ENCODE measurements at places on chromosomes 6 and 20.

- DNase-seq, result no peak
Measured at GRCh38 chr6:11586117-11586516, 48.6 kb downstream of the TMEM170B start.

DNA sequence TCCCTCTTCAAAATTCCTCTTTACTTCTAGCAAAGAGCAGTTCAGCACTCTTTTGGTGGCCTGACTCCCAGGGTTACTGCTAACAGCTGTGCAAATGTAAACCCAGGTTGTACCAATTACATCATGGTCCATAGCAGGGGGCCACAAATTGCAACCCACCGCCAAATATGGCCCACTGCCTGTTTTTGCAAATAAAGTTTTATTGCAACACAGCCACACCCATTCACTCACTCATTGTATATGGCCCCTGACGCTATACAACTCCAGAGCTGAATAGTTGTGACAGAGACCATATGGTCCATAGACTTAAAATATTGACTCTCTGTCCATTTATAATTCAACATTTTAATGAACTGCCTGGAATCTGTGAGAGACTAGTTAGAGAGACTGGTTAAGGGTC, 233.4 kb downstream of the NFATC2 start:
- no peak for DNase-seq

DNA sequence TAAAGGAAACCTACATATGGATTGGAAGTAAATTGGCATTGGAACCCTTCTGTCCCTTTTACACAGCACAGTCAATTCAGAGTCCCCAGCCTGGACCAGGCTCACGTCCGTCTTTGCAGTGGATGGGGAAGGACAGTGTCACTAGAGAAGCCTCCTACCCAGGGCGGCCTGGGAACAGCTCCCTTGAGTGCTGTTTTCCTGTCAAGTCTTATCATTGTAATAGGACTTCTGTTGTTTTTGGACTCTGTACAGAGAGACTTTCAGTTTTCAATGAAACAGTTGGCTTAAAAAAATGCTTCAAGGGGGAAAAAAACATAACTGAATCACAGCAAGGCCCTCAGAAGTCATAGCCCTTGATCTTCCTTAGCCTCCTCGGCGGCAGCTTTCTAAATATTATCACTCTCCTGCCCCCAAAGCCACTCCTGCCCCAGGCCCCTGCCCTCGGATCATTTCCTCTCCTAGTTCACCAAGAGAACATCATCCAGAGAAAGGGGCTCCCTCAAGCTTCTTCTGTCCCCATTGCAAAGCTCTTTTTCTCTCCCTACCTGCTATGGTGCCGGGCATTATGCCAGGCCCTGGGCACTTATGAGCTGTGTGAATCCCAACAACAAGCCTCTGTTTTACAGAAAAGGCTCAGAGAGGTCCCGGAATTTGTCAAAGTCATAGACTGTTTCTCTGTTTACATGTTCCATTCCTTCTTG, 37.8 kb upstream of the CNKSR3 start:
- DNase-seq, result no peak

DNA sequence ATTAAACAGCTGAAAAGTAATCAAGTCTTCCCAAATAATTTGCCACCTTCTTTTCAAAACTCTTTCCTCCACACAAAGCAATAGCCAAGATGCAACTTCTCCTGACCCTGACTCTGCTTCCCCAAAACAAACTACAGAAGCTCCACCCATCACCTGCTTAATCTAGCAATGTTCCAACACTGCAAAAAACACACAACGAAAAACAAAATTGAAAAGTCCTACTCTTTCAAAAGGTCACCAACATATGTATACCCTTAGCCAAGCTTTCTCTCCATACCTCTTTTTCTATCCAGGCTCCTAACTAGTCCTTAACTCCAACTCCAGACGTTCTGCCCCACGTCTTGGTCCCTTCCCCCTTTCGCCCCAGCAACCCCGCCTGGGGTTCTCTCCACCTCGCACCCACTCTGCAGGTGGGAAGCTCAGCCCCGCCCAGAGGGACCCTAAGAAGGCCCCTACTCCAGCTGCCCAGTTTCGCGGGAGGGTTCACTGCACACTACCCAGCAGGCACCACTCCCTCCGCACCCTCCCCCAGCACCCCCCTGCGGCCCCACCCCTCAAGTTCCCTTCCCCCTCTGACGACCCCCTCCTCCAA, 717 bp downstream of the CSNK2A1 start:
- peak; percentile 18 for DNase-seq

DNA sequence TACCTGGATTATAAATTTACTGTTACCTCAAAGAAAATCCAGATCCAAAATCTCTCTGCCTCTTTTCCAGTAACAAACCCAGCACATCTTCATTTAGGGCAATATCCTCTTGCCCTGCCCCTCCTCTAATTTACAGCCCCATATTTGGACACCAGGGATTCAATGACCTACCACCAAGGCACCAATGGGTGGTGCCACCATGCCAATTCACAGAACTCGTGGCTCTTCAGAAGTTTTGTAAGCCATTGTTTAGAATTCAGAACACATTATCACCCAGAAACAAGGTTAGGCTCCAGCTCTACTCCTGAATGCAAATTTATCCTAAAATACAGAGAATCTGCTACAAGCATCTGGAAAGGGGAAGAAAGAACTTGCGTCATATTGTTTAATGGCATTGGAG, 67.8 kb upstream of the SASH1 start:
- no peak for DNase-seq

DNA sequence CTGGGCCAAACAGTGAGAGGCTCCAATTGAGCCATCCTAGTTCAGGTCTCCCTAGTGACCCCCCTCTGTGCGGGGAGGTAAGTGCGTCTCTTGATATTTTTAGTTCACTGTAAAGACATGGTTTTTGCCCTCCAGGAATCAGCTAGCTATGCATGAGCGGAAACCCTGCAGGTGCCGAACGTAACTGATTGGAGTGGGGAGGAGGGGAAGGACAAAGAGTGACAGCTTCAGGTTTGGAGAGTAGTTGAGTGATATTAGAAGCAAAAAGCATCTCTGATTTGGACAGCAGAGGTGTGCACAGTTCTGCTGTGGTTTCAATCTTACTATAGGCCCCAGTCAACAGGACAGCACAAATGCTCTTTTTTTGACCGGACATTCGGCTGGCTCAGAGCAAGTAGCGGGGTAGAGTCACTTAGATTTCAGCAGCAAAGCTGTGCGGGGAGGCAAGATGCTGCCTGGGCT, 31.8 kb downstream of the TBC1D7 start:
- no peak for DNase-seq

GRCh38 chr20:44603327-44603726, 20.9 kb downstream of the PKIG start:
- no peak for DNase-seq

DNA sequence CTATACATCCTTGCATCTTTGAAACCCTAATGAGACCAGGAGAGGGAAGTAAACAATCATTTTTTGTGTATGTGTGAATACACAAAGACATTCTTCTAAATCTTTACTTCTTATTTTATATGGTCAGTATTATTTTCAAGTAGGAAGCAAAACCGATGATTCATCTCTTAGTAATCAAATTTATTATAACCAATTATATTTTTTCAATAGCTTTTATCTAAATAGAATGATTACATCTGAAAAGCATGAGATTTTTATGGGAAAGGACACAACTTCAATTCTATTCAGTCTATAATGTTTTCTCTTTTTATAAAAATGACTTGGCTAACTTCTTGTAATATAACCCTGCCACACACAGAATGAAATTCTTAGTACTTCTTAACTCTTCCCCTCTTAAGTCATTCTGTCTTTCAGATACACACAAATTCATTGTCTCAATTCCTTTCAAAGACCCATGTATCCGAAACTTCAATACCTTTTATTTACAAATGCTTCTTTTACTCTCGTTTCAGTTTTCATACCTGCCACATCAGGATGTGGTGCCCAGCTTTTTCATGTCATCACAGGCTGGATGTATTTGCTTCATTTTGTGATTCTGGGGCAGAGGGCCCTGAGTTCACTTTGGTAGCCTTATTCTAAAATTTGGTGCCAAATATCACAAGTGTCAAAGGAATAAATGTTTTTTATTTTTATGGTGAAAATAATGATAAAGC, 227.0 kb downstream of the PHF3 start:
- DNase-seq, result no peak

GRCh38 chr20:40746251-40746650, 57.2 kb upstream of the MAFB start:
- no peak for DNase-seq

GRCh38 chr6:30730601-30731435, 10.7 kb downstream of the TUBB start:
- no peak for DNase-seq

DNA sequence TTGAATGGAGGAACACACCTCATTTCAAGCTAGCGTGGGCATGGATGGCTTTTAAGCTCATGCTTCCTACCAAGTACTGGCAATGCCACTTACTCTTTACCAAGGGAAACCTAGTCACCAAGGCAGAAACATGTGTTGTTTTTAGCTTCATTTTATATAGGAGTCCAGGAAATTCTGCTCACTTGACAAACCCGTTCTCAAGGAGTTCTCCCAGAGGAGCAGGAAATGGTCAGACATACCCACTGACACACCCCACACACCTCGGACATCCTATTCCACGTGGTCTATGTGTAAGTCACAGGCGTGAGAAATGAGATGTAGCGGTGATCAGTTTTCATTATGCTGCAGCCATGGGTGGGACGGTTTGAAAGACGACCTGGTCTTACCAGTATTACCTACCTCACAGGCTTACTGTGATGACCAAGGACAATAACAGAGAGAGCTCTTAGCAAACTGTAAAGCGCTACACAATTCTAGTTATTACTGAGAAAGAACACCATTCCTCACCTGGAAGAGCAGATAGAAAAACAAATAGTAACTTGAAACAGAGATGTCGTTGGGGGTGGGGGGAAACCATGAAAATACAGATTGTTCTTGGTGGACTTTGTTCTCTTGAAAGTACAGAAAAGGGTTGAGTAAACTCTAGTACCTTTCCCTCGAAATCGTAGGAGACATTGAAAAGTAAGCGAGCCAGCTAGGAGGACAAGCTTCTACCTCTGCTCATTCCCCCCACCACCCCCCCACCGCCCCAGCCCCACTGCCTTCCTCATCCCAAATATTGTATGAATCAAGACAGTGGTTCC, 1.7 kb downstream of the CNKSR3 start:
- DNase-seq, result no peak

DNA sequence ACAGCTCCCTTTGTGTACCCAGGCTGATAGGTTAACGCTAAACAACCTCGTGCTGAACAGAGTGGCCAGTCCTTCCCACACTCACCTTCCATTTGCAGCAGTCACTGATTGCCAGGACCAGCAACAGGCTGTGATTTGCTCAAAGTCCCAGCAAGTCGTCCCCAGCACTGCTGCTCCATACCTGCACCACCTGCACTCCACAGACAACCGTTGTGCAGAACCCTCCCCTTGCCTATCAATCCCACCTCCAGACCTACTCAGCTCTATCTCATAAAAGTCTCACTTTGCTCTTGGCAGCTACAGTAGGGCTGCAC, 43.1 kb upstream of the SCML4 start:
- DNase-seq, result no peak

GRCh38 chr6:138272533-138273315, 54.4 kb upstream of the PBOV1 start:
- no peak for DNase-seq

GRCh38 chr6:108694816-108695215, 134.1 kb downstream of the FOXO3 start:
- no peak for DNase-seq

DNA sequence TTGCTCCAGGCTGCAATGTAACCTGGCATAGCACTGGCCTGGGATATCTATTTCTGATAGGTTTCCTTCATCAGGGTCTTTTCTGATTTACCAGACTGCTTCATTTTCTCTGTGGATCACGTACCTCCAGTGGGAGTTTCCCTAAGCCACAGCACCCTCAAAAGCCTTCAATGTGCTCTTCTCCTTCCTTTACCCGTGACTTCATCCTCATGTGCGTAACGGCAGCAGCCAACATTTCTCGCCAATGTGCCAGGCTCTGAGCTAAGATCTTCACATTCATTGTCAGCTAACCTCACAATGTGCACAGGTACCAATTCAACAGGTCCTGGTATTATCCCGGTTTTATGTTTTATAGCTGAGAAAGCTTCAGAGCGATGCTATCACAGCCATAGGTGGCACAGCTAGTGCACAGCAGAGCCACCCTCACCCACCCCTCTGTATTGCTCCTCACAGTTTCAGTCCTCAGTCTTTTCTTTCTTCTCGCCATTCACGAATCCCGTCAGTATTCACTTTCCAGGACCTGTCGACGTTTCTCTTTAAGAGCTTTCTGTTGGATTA, 58.2 kb downstream of the TNFAIP3 start:
- DNase-seq, result no peak

DNA sequence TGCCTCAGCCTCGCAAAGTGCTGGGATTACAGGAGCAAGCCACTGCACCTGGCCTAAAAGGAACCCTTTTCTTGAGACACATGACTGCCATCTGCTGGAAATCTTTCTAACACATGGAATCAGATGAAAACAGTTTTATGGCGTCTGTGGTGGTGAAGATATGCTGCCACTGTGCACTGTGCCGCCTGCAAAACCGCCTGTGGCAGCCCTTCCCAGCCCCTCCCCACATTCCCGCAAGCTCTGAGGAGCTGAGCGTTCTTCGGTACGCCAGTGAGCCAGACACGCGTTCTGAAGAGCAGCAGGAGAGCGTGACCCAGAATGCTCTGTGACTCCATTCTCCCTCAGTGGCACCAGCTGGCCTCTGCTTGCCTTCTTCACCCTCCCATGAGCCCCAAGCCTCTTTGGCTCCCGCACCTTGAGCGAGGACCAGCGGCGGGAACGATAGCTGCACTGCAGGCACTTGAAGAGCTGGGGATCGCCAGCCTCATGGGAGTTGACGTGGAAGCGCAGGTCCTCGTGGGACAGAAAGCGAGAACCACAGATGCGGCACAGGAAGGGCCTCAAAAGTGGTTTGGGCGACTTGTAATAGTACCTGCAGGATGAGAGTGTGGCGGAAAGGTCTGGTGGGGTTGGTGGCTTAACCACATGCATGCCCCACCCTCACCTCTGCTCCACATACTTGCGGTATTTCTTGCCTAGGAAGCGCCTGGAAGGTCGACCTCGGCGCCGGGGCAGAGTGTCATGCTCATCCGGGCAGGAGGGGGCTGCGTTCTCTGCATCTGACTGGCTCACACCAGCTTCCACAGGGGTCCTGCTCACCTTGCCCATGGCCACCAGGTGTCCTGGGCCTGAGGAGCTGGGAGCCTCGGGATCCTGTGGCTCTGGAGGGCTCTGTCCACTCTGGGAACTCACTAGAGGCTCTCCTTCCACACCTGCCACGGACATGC, 8.7 kb downstream of the ZNF335 start:
- no peak for DNase-seq

- DNase-seq, result no peak
Measured at GRCh38 chr6:74942130-74942529, 263.7 kb downstream of the COL12A1 start.
